Activated CD4-positive, CD25-positive, alpha-beta regulatory T cell treated with anti-CD3 and anti-CD28 coated beads, Interleukin-2, amount 50 U/mL, for 16 hours (primary cell): ENCODE measurements at places on chromosomes 4 and X.
A peak's percentile ranks its signal among the peaks of the same experiment; 100 is the strongest.

- DNase-seq, result no peak
Measured at GRCh38 chr4:4890574-4891255, 31.2 kb downstream of the MSX1 start.

GRCh38 chrX:53481093-53481492 lies 46.9 kb upstream of the HSD17B10 start:
- no peak for DNase-seq

DNA sequence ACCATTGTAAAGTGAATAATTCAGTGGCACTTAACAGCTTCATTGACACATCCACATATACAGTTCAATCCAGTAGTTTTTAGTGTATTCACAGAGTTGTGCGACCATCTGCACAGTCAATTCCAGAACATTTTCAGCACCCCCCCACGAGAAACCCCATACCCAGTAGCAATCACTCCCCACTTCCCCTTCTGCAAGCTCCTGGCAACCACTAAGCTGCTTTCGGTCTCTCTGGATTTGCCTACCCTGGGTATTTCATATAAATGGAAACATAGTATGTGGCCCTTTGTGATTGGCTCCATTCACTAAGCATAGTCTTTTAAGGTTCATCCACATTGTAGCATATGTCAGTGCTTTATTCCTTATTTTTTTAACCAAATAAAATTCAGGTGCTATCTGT lies 10.0 kb downstream of the MSL3 start:
- no peak for DNase-seq

DNA sequence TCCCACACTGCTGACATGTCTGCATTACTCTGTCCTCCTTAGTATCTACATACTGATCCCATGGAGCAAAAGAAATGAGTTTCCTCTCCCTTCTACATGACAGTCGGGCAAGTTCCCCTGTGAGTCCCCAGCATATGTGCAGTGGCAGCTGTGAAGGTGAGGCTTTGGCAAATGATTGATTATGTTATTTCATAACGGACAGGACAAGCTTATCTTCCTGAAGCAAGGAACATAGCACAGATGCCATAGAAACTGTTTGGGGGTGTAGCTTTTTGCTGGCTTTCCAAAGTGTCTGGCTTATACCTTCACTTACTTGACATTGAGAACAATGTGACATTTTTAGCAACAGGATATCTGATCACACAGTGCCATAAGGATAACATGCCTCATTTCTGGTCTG lies 136.8 kb upstream of the PDLIM3 start:
- no peak for DNase-seq

GRCh38 chr4:38957261-38957815 lies 74.9 kb downstream of the TMEM156 start:
- no peak for DNase-seq

DNA sequence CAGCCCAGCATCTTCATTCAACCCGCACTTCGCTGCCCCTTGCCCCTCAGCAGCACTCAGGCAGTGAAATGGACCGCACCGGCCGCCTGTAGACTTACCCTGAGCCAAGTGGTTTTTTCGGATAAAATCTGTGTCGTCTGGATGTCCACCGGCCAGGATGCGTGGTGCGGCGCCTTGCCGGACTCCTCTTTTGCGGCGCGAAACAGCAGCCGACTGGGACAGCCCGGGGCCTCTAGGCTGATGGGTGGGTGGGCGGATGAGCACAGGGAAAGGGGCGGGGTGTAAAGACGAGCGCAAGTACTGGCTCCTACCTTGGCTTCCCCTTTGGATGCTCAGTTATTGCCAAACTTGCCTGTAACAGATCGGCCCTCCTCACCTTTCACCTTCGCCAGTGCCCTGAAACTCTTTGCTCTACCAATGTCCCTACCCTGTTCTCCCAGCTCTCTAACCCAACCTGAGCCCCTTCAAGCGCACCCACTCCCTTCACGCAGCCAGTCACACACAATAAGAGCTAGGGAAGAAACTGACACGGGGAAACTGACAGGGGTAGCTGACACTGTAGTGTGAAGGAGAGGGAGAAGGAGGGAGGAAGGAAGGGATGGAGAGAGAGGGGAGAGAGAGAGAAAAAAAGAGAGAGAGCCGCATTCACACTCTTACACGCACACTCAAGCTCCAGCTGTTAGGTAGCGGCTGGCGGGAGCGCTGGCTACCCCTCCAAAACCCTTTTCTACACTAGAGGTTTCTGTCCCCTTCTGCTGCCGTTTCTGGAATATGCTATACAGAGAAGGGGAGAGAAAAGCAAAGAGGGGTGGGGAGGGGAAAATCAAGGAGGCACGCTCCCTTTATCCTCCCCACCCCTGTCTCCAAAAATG lies 559 bp downstream of the TRPC5 start:
- no peak for DNase-seq

DNA sequence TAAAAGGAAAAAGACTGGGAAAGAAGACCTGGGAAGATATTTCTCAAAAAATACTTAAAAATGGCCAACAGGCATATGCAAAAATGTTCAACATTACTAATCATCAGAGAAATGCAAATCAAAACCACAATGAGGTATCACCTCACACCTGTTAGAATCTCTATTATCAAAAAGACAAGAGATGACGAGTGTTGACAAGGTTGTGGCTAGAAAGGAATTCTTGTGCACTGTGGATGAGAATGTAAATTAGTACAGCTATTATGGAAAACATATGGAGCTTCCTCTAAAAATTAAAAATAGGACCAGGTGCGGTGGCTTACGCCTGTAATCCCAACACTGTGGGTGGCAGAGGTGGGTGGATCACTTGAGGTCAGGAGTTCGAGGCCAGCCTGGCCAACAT lies 50.0 kb downstream of the C4orf46 start:
- DNase-seq, result no peak

DNA sequence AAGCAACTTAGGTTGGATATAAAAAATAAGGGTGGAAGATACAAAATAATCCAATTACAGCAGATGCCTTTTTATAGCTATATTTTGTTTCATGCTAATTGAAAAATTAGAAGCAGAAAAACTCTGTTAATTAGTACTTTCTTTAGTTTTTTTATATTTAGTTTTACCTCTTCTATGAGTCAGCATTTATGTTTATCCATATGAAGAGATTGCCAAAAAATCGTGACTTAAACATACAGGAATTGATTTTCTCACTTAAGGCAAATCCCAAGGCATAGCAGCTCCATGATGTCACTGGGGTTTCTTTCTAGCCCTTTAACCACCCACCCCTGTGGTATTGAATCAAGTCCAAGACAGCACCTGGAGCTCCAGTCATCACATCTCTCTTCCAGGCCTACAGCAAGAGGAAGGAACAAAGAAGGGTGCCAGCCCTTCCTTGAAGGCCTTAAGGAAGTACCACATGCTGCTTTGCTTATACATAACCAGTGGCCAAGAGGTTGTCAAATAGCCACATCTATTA lies 365.8 kb upstream of the TENM3 start:
- DNase-seq, result no peak

- DNase-seq, result no peak
Measured at GRCh38 chrX:15864629-15865028, 10.0 kb upstream of the AP1S2 start.

GRCh38 chr4:113169368-113169767 lies 119.9 kb downstream of the ANK2 start:
- DNase-seq, result no peak

GRCh38 chrX:49071877-49072711 lies 1.7 kb downstream of the PRAF2 start:
- no peak for DNase-seq

DNA sequence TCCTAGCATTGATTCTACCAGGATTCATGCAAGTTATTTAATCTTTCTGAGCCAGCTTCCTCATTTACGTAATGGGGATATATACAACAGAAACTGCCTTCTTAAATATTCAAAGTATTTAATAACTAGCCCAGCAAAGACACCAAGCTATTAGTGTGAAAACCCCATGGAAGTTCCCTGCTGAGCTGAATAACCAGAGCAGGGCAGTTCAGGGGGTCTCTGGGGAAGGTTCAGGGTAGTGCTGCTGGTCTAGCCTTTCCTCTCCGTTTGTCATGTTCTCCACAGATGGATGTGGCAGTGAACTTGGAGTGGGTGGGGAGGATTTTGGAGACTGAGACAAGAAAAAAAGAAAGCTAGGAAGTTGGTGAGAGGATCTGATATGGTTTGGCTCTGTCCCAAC lies 240.8 kb upstream of the TAPT1 start:
- DNase-seq, result no peak

- DNase-seq, result no peak
Measured at GRCh38 chr4:150080875-150081274, 2.6 kb downstream of the DCLK2 start.

DNA sequence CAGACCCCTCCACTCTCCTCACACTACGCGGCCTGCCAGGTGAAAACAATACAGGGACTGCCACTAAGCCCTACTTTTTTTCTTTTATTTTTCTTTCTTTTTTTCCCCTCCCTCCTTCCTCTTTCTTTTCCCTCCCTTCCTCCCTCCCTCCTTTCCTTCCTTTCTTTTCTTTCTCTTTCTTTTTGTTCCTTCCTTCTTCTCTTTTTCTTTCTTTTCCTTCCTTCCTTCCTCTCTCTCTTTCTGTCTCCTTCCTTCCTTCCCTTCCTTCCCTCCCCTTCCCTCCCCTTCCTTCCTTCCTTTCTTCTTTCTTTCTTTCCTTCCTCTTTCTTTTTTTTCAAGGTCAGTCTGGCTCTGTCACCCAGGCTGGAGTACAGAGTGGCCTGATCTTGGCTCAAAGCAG lies 41.9 kb downstream of the RWDD4 start:
- no peak for DNase-seq

DNA sequence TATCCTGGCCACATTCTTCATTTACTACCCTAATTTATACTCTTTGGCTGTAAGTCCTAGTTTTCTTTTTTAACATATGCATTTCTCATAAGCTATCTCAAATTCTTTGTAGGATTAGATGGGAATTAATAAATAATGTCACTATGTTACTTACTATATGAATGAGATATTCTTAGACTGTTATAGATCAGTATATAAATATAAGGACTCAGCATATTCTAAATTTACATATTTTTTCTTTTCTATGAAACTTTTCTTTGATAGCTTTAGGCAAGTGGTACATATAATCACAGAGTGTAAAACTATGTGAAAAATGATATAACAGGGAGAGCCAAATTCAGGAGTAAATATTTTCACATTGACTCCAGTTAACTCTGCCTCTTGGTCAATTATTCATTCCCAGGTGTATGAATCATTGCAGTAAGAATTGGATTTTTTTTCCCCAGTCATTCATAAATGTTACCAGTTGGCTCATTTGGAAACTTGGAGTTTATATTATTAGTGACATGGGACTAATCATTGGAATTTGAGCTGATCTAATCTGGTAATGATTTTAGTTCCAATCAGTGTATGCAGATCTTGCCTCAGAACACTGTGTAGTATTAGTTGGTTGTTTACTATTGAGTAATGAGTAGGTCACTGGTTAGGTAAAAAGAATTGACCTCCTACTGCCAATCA lies 25.3 kb downstream of the FHIP1A start:
- no peak for DNase-seq

DNA sequence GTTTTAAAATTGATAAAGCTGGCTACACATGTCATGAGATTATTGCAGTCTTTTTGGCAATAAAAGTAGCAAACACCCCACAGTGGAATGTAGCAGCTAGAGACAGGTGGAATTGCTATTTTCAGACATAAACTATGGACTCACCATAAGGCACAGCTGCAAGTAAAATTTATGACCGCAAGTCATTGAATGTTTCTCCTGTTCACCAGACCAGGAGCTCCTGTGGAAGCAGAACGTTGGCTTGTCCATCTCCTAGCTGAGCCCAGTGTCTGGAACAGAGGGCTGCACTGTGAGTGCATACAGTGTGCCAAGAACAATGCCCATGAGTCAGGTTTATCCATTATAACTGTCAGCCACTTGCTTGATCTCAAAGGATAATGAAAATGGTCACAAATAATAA lies 538.2 kb downstream of the INPP4B start:
- DNase-seq, result no peak

- DNase-seq, result no peak
Measured at GRCh38 chr4:41216294-41217019, 2.1 kb upstream of the APBB2 start.

- DNase-seq, result no peak
Measured at GRCh38 chrX:133677123-133678063, 262.1 kb upstream of the GPC4 start.

DNA sequence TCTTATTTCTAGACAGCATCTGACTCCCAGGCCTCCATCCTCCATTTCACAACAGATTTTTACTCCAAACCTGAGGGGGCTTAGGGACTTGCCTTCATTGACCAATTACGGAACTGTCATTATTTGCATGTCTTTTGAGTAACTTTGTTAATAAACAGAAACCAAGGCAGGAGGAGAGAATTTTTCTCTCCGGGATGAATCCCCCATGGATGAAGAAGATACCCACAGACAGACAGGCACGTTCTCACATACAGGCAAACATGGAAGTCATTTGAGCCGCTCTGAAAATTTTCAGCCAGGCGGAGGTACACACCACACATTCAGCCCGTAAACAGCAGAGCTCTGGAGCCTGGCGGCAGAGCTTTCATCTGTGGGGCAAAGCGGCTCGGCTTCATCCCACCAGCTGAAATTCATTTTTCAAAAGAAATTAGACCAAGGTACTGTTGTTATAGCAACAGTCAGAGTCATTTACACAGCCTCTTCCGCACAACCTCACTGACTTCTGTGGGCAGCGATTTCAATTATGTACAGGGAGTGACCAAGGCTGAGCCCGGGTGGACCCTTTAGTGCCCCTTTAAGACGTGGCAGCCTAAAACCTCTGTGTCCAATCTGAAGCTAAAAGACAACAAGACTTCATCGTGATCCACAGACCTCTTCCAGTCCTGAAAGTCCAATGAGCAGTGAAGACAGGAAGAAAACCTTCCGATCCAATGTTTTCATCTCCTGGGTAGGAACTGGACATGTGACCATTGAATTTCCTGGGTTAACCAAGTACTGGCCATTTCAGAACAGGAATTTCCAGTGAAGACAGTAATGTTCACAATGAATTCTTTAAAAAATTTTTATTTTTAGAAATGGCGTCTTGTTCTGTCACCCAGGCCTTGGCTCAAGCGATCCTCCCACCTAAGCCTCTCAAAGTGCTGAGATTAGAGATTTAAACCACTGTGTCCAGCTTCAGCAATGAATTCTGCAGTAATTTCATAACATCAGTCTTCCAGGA lies 237.0 kb downstream of the MGST2 start:
- no peak for DNase-seq

DNA sequence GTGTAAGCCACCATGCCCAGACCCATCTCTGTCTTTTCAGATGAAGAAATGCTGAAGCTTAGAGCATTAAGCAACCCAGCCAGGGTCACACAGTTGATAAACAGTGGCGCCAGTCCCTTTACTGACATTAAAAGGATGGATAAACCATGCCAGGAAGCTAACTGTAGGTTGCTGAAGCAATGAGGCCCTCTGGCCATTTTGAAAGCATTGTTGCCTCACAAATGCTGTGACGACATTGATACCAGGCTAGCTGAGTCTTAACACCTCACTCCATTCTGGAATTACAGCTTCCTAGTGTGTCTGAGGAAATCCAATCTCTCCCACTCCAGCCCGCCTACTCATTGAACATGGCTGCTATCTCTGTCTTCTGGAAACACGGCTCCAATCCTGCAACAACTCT lies 89.7 kb downstream of the LNX1 start:
- no peak for DNase-seq

- DNase-seq, result no peak
Measured at GRCh38 chr4:107647591-107647990, 72.4 kb downstream of the PAPSS1 start.

GRCh38 chr4:77818602-77819403 lies at the start of gene CNOT6L:
CNOT6L (minus strand) TSS chr4:77819368; CDS start chr4:77819308, 60 bp downstream.
- peak; percentile 72 for DNase-seq

GRCh38 chr4:6674500-6675149 lies 19.1 kb upstream of the S100P start:
- DNase-seq, result peak; percentile 53
